ENCODE measurements at places on chromosomes 11 and 22.

GRCh38 chr11:92892802-92893684, 76.4 kb upstream of the MTNR1B start:
- no peak for DNase-seq

- DNase-seq, result no peak
Measured at GRCh38 chr11:488062-488461, 19.0 kb downstream of the RNH1 start.

GRCh38 chr22:28768701-28769393, 3.6 kb upstream of the CCDC117 start:
- DNase-seq, result no peak

DNA sequence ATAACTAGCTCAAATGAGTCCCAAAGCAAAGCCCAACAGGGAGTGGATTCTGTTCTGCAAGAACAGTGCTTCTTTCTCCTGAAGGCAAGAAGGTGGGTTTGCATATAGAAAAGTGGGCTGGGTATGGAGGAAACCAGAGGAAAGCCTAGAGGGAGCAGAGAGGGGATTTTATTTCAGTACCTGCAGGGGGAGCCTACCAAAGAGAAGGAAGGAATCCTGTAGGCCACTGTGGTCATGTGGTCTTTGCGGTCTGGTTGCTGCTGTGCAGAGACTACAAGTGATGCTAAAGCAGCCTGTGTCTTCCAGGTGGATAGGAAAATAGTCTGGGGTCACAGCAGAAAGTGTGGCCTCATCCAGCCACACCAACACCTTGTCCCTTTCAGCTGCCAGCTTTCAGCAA, 33.2 kb upstream of the ZBTB16 start:
- DNase-seq, result no peak

GRCh38 chr22:19873960-19874306, 19.3 kb upstream of the GNB1L start:
- no peak for DNase-seq

DNA sequence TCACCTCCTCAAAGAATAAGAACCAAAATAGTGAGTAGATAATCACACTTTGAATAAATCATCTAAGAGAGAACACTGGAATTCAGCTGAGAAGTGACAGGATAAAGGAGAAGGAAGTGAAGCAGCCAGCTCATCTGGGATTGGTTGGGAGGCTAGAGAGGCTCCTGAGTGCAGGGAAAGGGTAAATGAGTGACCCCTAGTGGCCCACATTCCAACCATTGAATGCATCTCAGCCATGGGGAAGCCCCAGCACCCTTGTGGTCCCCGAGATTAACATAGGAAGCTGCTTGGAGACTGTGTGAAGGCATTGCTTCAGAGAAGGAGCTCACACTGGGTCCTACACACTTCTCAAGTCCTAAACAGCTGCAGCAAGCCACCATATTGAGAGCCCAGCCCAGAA, 82.3 kb downstream of the JRKL start:
- no peak for DNase-seq

DNA sequence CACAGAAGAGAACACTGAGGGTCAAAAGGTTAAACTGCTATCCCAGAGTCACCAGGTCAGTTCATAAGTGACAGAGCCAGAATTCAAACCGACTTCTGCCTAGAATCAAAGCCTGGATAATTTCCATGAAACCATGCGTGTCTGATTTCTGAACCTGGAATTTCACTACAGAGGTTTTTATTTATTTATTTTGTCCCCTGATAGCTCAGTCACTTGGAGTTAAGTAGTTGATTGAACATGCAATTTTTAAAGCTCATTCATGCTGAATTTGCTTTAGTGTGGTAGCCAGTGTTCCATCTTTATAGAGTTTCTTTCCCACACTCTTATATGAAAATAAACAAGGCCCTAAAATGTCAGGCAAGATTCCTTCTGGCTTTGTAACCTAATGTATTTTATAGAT, 93.2 kb downstream of the NAV2 start:
- DNase-seq, result no peak

DNA sequence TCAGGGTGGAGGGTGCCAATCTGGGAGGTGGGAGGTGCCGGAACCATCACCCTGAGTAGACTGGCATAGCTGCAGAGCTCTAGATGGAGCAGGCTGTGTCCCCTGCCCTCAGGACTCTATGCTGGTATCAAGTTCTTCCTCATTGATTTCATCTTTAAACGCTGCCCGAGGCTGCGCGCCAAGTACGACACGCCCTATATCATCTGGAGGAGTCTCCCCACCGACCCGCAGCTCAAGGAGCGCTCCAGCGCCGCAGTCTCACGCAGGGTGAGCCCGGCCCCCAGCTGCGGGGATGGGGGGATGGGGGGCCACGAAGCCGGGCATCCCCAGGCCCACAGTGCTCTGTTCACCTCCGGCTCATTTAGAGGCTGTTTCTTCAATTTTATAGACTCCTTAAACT, 52.5 kb downstream of the GRAMD4 start:
- no peak for DNase-seq

DNA sequence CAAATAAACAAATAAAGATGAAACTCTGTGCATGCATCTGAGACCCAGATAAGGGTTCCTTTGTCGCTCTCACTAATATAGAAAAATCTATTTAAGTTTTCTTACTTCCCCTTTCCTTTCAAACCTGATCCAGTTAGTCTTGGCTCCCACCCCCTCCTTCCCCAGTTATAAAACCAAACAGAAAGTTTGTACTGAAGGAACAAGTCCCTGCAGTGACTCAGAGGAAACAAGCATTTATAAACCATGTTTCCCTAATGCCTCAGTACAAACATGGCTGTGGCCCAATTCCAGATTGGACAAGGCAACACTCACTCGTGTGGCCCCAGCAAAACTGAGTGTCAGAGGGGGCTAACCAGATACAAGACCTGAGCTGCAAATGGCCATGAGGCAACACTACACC, 65.5 kb upstream of the ARHGAP20 start:
- DNase-seq, result no peak

- DNase-seq, result no peak
Measured at GRCh38 chr11:67030976-67031375, 8.0 kb downstream of the SYT12 start.

All from stimulated activated CD8-positive, alpha-beta memory T cell treated with anti-CD3 and anti-CD28 coated beads, Interleukin-12 subunit alpha, Interleukin-12 subunit beta, amount 100 ng/mL, for 4 hours (primary cell).